ENCODE measurements at places on chromosomes 12 and 14.

DNA sequence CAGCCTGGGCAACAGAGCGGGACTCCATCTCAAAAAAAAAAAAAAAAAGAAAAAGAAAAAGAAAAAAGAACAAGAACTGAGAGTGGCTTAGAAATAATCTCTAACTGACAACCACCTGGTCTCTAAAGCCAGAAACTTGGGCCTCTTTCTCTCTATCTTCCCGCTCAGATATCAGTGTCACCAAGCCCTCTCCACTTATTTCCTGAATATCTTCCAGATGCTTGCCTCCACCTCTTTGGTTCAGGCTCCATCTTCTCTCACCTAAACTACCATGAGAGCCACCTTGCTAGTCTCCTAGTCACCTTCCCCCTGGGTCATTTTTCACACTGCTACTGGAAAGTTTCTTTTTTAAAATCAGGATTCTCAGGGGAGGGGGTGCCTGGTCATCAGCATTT is 1.8 kb upstream of the TM9SF1 start:
- DNase-seq, result no peak

- no peak for DNase-seq
These were observed at the start of gene AICDA for GRCh38 chr12:8612629-8613028. TSS of gene AICDA (minus strand) at chr12:8612859. CDS start at chr12:8612767, 92 bp downstream.

DNA sequence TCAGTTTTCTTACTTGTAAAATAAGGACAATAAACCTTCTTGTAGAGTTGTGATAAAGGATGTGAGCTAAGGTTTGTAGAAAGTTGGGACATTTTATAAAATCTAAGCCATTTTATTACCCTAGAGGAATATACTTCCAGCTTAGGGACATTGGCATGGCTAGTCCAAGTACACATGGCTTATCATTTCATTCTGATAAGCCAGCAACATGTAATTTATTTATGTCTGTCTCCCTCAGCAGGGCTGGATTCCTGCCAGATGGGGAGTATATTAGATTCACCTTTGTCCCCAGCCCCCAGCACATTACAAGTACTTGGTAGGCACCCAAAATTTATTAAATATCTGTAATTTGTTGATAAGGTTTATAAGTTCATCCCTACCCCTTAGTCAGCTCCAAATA is 6.3 kb upstream of the ATG14 start:
- no peak for DNase-seq

- no peak for DNase-seq
These were observed 450.5 kb downstream of the TMEM117 start for GRCh38 chr12:44286336-44286735.

- no peak for DNase-seq
These were observed 77.4 kb downstream of the BBS10 start for GRCh38 chr12:76270657-76271358.

- no peak for DNase-seq
These were observed 414 bp upstream of the CDK17 start for GRCh38 chr12:96400631-96401075.

DNA sequence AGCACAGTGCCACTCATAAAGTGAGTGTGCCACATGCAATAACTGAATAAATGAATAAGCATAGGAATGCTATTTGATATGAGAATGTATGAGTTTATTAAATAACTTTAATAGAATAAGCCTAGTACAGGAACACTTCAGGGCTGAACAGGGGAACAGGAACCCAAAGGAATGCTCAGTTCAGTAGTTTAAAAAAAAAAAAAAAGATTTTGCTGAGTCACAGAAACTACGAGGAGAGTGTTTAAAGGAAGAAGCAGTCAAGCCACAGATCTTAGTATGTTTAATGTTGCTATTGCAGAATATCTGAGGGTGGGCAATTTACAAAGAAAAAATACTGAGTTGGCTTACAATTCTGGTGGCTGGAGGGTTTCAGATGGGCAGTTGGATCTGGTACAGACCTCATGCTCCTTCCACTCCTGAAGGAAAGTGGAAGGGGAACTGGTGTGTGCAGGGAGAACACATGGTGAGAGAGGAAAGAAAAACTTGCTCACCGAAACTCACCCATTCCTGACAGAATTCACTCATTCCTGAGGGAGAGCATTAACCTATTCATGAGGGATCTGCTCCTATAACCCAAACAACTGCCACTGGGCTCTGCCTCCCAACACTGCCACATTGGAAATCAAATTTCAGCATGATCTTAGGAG is 880.3 kb upstream of the MGAT4C start:
- DNase-seq, result no peak

All from activated CD4-positive, alpha-beta T cell treated with anti-CD3 and anti-CD28 coated beads for 36 hours (primary cell).